ENCODE measurements at places on chromosomes 3 and 15. TPM values are rescaled to one million over a fixed set of nuclear protein-coding genes. Genes with fewer than 3 reads are reported as not detected.

DNA sequence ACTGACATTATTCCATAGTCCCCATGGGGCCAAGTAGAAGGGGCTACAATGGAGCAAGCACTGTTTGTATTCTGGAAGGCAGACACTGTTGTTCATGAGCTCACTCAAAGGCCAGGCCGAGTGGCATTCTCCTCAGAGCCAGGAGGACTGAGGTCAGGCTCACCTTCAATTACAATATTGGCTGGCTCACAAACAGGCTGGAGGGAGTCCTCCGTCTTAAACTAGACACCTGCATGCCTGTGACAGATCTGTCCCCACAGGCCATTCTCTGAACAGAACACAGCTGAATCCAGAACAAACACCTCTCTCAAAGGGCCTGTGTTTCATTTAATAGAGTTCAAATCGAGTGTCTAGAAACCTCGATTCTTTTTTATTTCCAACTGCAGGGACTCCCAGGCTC, 347.4 kb upstream of the PPP2R3A start:
- no peak overlapping the region for H3K27ac ChIP-seq
- H3K4me3 ChIP-seq = no peak overlapping the region
- DNase-seq = no peak
- H3K4me1 ChIP-seq = no peaks in the 10 kb centered on the region

DNA sequence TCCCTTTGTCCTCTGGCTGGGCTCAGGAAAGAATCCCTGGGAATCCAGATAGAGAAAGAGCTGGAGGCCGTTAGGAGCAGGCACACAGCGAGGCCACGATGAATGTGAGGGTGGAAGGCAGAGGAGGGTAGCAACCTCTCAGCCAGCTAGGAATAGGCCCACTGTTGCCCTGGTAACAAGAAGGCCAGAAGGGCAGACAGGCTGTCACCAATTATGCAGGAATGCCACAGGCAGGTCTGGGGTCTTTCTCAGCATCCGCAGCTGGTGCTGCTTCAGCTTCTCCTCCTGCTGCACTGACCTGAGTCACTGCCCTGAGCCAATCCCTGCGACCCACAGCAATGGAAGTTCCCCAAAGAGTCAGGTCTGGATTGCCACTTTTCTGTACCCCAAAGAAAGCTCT, 62.8 kb upstream of the C3orf80 start:
- no peaks in the 10 kb centered on the region for H3K4me1 ChIP-seq
- H3K36me3 ChIP-seq = no peaks in the 10 kb centered on the region
- H3K4me3 ChIP-seq = no peak overlapping the region
- no peak for DNase-seq

DNA sequence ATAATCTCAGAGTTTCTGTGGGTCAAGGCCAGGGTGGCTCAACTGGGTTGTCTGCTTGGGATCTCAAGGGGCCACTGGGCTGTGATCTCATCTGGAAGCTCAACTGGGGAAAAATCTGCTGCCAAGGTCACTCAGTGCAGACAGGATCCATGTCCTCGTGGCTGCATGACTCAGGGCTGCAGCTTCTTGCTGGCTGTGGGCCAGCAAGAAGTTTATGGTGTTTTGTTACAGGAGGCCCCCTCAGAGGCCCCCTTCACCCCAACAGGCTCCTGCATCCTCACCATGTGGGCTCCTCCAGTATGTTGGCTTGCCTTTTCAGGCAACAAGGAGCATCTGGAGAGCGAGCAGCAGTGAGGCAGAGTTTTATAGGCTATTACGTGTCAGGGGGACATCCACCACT, 14.6 kb downstream of the OCA2 start:
- H3K4me1 ChIP-seq = peaks cover 9% of the 10 kb centered on the region
- H3K36me3 ChIP-seq = peaks cover 2% of the 10 kb centered on the region
- no peak overlapping the region for H3K4me3 ChIP-seq
- H3K27me3 ChIP-seq = peaks cover 37% of the 10 kb centered on the region
- no peak overlapping the region for H3K27ac ChIP-seq
- no peak for DNase-seq

- H3K4me1 ChIP-seq = no peaks in the 10 kb centered on the region
- no peak overlapping the region for H3K27ac ChIP-seq
- DNase-seq = no peak
- no peaks in the 10 kb centered on the region for H3K27me3 ChIP-seq
Measured at GRCh38 chr3:148757238-148758215, 59.8 kb downstream of the AGTR1 start.

ITGA11 gene
- 1.6 TPM for total RNA-seq

CYP8B1 gene
- not detected for total RNA-seq

DNAJB8 gene
- total RNA-seq = not detected

Data from activated T-cell treated with anti-CD3 and anti-CD28 coated beads, Interleukin-2, amount 50 U/mL, for 72 hours (primary cell).